IPS DF 19.7 (cell line): ENCODE measurements at places on chromosomes 1 and 21.
A peak's percentile ranks its signal among the peaks of the same experiment; 100 is the strongest.

GRCh38 chr1:109351457-109351856 is 44.6 kb upstream of the MYBPHL start:
- no peak for DNase-seq

GRCh38 chr1:17891205-17892110 is 136.3 kb downstream of the ACTL8 start:
- DNase-seq, result no peak

DNA sequence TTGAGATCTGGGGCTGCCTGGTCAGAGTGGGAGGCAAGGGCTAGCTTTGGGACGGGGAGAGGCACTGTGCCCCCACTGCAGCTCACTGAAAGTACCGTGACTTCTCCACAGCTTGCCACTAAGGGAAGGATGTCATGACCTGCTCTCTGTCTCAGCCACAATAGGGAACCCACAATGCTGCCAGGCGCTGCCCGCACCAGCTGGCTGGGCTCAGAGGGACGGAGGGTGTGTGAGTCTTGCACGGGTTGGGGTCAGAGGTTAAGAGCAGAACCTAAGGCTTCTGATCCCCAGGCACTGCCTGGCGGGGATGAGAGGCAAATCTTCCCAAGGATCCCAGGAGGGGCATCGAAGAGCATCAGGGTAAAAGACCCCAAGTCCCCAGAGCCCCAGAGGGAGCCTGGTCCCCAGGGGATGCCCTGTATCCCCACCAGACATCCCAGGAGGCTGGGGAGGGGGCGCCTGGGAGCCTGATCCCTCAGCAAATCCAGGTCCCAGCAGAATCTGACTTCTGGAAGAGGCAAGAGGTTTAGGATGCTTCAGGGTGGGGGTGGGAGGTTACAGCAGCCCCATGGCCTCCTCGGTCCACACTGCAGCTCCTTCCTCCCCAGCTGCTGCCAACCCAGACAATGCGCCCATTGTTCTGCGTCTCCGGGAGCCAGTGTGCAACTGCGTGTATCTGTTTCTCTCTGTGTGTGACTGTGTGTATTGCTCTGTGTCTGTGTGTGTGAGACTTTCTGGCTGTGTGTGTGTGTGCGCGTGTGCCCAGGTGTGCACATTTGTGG is 2.0 kb upstream of the MARCKSL1 start:
- DNase-seq, result no peak

GRCh38 chr1:111195002-111195684 is 5.3 kb downstream of the DENND2D start:
- no peak for DNase-seq

DNA sequence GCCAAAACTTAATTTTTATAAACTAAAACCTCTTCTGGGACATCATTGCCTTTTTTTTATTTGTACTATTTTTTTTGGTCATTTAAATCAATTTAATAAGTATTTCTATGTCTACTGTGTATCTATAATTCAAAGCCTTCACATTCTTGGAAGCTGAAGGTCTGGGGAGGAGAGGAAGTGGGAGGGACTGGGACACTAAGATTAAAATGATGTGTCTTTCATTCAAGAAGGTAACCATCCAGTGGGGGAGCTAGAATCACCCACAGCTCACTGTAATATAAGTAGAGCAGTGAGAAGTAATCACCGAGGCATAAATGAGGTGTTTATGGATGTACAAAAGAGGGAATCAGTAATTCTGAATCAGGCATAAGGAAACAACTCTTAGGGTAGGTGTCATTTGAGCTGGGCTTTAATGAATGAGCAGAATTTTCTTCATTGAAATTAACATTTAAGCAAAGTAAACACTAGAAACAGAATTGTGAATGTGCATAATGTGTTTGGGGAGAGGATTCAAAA is 52.8 kb downstream of the PTGER3 start:
- DNase-seq, result no peak

DNA sequence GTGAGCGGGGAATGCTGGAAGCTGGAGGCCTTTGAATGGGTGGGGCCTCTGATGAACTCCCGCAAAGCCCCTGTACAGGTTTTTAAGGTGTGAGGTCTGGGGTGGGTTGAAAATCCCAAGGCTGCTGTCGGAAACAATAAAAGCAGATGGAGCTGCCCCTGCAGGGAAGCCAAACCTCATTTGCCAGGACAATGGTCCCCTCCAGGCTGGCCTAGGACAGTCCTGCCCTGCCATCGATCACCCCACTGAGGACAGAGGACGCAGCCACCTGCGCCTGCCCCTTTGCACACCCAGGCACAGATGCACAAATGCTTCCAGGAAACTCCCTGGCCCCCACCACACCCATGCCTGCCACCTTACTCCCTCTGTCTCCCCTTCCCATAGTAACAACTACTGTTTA is 4.4 kb downstream of the DRAXIN start:
- no peak for DNase-seq

- DNase-seq, result no peak
Measured at GRCh38 chr1:152335399-152335798, 10.4 kb upstream of the FLG start.

- DNase-seq, result no peak
Measured at GRCh38 chr1:235442788-235443429, 61.3 kb downstream of the B3GALNT2 start.

DNA sequence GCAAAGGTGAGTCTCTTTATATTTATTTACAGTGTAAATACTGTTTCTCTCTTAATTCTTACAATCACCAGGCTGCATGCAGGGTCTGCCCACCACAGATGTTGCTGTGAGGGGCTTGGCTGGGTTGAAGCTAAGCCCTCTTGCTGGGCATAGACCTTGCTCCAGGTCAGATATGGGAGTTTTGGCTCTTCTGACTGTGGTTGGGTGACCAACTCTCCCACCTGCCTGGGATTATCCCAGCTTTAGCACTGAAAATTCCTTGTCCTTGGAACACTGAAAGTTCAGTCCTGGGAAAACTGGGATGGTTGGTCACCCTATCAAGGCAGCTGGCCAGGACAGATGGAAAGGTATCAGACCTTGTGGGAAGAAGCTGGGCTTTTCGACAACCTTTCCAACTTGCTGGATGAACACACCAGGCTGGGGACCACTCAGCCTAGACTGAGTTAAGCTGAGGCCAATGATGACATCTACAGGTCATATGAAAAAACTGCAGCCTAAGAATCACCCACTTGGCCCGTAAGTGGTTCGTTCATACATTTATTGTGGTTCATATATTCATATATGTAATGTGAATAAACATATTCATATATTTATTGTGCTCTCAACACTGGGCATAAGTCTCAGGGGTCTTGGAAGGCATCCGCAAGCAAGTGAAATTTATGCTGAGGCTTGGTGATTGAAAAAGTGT is 26.6 kb upstream of the HPDL start:
- peak; percentile 40 for DNase-seq

DNA sequence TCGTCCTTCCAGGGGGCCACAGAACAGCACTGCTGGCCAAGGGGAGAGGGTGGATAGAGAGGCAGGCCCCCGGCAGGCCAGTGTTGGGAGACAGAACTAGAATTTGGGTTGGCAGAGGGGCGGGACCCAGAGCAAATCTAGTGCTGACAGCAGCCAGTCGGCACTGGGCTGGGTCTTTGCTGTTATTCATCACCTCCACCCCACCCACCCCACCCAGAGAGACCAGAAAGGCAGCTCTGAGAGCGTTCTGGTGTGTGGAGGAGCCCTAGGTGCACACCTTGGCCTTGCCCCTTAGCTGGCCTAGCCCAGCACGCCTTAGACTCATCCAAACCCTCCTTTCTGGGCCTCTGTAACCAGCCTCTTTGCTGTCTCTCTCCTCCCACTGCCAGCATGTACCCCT is 6.4 kb upstream of the PKP1 start:
- no peak for DNase-seq

- DNase-seq, result no peak
Measured at GRCh38 chr1:232695621-232696385, 65.9 kb upstream of the SIPA1L2 start.

DNA sequence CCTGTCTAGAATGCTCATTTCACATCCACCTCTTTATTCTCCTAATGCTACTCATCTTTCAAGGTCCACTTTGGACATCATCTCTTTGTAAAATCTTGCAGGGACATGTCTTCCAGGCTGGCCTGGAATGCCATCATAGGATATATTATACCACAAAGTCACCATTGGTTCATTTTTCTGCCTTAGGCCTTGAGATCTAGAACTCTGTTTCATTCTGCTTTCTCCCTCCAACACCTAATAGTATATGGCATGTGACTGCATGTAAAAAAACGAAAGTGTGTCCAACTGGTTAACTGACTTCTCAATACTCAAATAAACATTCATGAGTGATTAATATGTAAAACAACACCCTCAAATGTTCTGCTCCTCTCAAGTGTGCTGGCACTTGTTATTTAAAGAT is 84.1 kb downstream of the RGS2 start:
- no peak for DNase-seq

DNA sequence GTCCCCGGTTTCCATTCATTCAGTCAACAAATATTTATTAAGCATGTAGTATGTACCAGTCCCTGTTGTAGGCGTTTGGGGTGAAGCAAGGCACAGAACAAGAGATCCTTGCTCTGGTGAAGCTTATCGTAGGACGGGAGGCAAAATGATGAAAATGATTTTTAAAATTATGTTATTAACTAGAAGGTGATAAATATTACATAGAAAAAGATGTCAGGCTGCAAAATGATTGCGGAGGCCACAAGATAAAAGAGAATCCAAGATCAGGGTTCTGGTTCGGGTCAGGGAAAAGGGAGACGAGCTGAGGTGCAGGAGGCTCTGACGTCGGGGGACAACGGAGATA is 602 bp upstream of the CGN start:
- no peak for DNase-seq

GRCh38 chr21:37568916-37569315 is 202.3 kb downstream of the DYRK1A start:
- DNase-seq, result no peak

GRCh38 chr21:43758111-43758641 is 17.9 kb downstream of the CSTB start:
- DNase-seq, result no peak

DNA sequence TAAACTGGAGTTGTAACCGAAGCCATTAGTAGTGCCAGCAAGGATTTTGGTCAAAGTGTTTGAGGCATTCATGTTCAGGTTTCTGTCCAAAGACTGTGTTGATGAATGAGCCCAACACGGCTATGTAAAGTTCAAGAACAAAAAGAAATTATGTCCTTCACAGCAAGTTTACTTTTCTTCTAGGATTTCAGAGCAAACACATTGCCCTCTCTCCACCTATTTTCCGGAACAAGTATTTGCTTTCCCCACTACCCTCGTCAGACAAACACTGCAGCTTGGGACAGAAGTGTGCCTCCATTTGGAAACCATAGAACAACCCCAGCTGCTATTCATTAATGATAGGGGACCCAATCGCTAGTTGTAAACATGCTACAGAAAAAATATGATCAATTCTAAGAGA is 151.4 kb upstream of the C1orf105 start:
- no peak for DNase-seq

DNA sequence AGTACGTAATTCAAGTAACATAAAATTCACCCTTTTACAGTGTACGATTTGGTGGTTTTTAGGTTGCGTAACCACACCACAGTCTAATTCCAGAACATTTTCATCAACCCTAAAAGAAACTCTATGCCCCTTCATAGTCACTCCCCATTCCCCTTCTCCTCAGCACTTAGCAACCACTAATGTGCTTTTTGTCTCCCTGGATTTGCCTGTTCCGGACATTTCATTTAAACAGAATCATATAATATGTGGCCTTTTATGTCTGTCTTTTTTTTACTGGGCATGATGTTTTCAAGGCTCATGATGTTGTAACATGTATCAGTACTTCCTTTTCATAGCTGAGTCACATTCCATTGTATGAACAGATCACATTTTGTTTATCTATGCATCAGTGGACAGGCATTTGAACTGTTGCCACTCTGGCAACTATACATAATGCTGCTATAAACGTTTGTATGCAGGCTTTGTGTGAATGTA is 20.8 kb downstream of the OBSCN start:
- no peak for DNase-seq

DNA sequence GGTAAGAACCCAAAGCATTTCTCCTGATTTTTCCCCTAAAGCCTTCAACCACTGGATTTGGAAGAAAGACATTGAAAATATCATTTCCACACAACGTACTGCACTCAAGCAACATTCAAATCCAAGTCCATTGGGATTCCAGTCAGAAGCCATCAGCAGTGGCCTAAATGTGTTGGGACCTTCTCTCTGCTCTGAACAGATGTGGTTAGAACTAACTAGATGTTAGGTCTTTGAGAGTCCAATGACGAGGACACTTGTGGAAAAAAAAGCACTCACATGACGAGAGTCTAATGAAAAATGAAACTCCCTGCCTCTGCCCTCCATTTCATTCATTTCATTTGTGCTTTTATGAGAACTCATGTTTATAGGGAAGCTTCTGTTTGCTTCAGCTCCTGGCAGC is 382.3 kb downstream of the SIPA1L2 start:
- DNase-seq, result no peak

DNA sequence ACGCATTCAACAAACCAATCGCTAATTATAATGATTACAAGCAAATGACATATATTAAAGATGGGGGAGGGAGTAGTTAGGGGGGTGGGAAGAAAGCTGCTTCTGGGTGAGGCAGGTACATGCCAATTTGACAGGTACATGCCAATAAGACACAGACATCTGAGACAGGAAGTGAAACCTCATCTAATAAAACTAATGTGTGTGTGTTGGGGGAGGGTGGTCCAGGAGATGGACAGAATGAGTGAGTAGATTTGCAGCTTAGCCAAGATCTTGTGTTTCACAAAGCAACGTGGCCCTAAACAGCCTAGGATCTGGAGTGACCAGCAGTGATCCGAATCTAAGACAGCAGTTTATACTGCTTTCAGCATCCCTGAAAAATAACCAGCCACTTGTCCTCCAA is 10.8 kb downstream of the CFAP45 start:
- DNase-seq, result no peak

DNA sequence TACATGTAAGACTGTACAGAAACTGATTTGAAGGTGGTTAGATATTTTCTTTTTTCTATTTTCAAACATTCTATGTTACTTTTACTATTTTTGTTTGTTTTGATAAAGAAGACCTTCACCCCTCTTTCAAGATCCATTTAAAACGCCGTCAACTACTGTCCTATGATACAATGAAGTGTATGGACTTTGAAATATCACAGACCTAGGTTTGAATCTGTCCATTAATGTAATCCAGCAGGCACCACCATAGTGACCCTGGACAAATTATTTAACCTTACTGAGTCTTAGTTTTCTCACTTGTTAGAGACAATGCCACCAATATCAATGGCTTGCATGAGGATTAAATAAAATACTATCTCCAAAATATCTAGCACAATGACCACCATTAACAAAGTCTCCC is 2.0 kb downstream of the FRRS1 start:
- DNase-seq, result no peak
